ENCODE measurements at places on chromosomes 5 and 9. TPM values are rescaled to one million over a fixed set of nuclear protein-coding genes. Genes with fewer than 3 reads are reported as not detected.

DNA sequence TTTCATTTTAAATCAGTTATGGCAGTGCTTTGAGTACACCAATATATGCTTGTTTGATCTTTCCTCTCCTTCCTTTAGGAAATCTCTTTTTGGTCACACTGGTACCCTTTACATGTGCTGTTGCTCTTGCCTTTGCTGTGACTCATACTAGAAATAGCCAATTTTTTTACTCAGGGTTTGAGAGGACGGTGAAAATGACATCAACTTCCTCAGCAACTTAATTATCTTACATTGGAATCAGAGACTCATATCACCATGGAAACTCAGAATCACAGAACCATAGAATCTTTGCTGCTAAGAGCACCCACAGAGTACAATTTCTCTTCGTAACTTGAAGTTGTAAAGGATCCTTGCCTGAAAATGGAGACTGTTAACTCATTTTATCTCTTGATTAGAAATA is 13.8 kb upstream of the ZNF300 start:
- DNase-seq: no peak

DNA sequence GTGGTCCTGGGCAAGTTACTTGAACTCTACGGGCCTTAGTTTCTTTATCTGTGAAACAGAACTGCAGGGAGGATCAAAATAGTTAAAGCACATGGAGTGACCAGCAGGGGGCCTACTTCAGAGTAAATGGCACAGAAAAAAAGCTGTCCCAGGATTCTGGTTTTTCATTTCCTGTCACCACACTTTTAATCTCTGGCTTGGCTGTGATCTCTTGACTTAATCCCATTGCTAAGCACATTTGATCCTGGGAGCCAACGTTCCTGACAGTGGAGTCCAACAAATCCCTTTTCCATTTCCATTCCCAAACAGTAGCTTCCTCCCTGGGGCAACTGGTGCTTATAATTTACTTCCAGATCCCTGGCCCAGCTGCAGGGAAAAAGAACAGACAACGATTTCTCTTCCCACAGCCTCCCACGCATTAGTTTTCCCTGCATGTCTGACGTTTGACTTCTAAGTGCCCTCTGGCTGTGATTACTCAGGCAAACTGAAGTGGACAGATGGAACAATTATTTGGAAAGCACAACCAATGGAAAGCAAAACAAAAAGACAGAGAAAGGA is 136.5 kb upstream of the STK32A start:
- DNase-seq: peak; percentile 2

DNA sequence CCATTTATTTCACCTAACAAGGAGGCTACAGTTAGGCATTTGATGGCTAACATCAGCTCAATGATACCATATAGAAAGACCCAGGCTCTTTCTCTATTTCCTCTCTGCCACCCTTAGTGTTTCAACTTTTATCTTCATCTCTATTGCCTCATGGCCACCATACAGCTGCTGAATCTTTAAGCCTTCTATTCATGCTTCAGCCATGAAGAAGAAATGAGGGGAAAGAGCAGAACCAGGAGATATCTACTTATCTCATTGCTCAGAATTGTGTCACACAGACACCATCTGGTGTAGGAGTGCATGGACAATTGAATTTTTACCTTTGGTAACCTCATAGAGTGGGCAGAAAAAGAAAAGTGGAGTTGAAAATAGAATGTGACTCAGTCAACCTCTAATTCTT is 6.7 kb downstream of the GAPT start:
- DNase-seq: no peak

GRCh38 chr5:110104726-110105669 is 415.3 kb downstream of the MAN2A1 start:
- no peak for DNase-seq

Gene SLC6A3
- polyA plus RNA-seq: 0.58 TPM

Measured in left renal cortex interstitium (tissue), 4 donors.